Daoy (cell line): ENCODE measurements at places on chromosomes 3 and 15. TPM values are rescaled to one million over a fixed set of nuclear protein-coding genes. Genes with fewer than 3 reads are reported as not detected.

Gene CHST2
- 9.5 and 14.2 TPM in 2 replicates for total RNA-seq

Gene SEMA5B
- not detected in 2 replicates for total RNA-seq

Gene SPCS1
- total RNA-seq: 120 and 132 TPM in 2 replicates

Gene MYO1E
- 92.3 and 97.3 TPM in 2 replicates for total RNA-seq

Gene PODXL2
- 55.3 and 78.7 TPM in 2 replicates for total RNA-seq

Gene C3orf20
- not detected in 2 replicates for total RNA-seq

Gene FSD2
- not detected in 2 replicates for total RNA-seq

Gene CACNA1D
- 0.86 and 1.4 TPM in 2 replicates for total RNA-seq

Gene ACTRT3
- not detected in 2 replicates for total RNA-seq

Gene IGDCC3
- total RNA-seq: not detected in 2 replicates

Gene GRAMD1C
- 11.7 and 22.1 TPM in 2 replicates for total RNA-seq

Gene RPL35A
- total RNA-seq: 1,068 and 1,272 TPM in 2 replicates

Gene SH3GL3
- total RNA-seq: 0.21 and 1.4 TPM in 2 replicates

Gene IL20RB
- total RNA-seq: 1.3 and 1.5 TPM in 2 replicates

Gene UBAP1L
- total RNA-seq: 0.03 and 0.06 TPM in 2 replicates

Gene PLIN1
- total RNA-seq: 0.29 TPM in 1 of 2 replicates, not detected in the other

Gene PGBD4
- 1.4 and 2.4 TPM in 2 replicates for total RNA-seq

Gene AGBL1
- total RNA-seq: not detected in 2 replicates

Gene ILDR1
- not detected in 2 replicates for total RNA-seq

Gene HES1
- 88.3 and 97.8 TPM in 2 replicates for total RNA-seq

Gene OR5H1
- not detected in 2 replicates for total RNA-seq

Gene CAPN3
- 0.06 TPM in 1 of 2 replicates, not detected in the other for total RNA-seq

Gene TNIK
- total RNA-seq: 7.0 and 8.7 TPM in 2 replicates

Gene TXNRD3
- total RNA-seq: 4.6 and 7.3 TPM in 2 replicates

Gene GRAMD2A
- 0.77 TPM in 1 of 2 replicates, not detected in the other for total RNA-seq

Gene TMEM39A
- total RNA-seq: 42.6 and 72.5 TPM in 2 replicates

Gene ATP2C1
- total RNA-seq: 84.3 and 95.2 TPM in 2 replicates

Gene FES
- 0.36 and 0.46 TPM in 2 replicates for total RNA-seq

Gene RBSN
- 7.3 and 11.1 TPM in 2 replicates for total RNA-seq

Gene ATP10A
- total RNA-seq: 2.5 and 7.5 TPM in 2 replicates

Gene GJD2
- total RNA-seq: not detected in 2 replicates

Gene PLCL2
- 2.7 and 6.7 TPM in 2 replicates for total RNA-seq

Gene MKRN3
- total RNA-seq: 12.1 and 15.0 TPM in 2 replicates

Gene SLC22A13
- 0.91 TPM in 1 of 2 replicates, not detected in the other for total RNA-seq

Gene ATP13A4
- not detected in 2 replicates for total RNA-seq

Gene TMEM158
- 3.6 and 4.9 TPM in 2 replicates for total RNA-seq

Gene TRA2B
- total RNA-seq: 296 and 408 TPM in 2 replicates

Gene GASK1A
- 0.11 TPM in 1 of 2 replicates, not detected in the other for total RNA-seq

Gene SAMMSON
- not detected in 2 replicates for total RNA-seq

Gene SEMA4B
- total RNA-seq: 16.2 and 31.4 TPM in 2 replicates

Gene SNAP23
- total RNA-seq: 59.8 and 63.4 TPM in 2 replicates

Gene HRH1
- 8.2 and 9.0 TPM in 2 replicates for total RNA-seq
